Lung microvascular endothelial cell (primary cell): ENCODE measurements at places on chromosomes 3 and 15.

DNA sequence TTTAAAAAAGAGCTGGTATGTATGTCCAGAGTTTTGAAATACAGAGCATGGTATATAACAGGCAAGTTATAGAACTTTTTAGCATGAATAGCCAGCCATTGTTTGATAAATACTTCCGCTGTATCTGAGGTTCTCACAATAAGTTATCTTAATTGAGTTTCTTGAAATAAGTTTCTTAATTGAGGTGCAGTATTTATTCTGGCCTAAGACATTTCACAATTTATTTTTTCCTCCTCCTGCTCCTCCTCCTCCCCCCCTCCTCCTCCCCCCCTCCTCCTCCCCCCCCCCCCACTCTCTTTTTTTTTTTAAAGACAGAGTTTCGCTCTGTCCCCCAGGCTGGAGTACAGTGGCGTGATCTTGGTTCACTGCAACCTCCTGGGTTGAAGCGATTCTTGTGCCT is 83.4 kb downstream of the VPS8 start:
- DNase-seq, result no peak

GRCh38 chr3:190064112-190064511 is 56.6 kb downstream of the P3H2 start:
- DNase-seq, result peak; percentile 86

- no peak for DNase-seq
These were observed 43.1 kb downstream of the BHLHE40 start for GRCh38 chr3:5022187-5022965.

- DNase-seq, result peak; percentile 97
These were observed 92.3 kb downstream of the FRMD5 start for GRCh38 chr15:44102675-44103254.

GRCh38 chr3:38519651-38520050 is 23.5 kb downstream of the EXOG start:
- peak; percentile 24 for DNase-seq

DNA sequence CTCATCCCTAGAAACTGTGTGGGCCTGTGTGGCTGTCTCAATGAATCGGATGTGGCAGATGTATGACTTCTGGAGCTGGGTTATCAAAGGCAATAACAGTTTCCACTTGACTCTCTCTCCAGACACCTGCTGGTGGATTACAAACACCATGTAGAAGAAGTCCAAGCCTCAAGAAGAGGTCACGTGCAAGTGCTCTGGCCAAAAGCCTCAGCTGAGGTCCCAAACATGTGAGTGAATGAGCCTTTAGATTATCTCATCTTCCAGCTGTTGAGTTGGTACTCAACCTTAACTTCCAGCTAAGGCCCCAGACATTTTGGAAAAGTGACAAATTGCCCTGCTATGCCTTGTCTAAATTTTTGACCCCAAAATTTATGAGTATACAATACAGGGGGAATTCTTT is 42.7 kb upstream of the IL12A start:
- no peak for DNase-seq

GRCh38 chr3:94440767-94441493 is 378.1 kb downstream of the NSUN3 start:
- DNase-seq, result peak; percentile 71

DNA sequence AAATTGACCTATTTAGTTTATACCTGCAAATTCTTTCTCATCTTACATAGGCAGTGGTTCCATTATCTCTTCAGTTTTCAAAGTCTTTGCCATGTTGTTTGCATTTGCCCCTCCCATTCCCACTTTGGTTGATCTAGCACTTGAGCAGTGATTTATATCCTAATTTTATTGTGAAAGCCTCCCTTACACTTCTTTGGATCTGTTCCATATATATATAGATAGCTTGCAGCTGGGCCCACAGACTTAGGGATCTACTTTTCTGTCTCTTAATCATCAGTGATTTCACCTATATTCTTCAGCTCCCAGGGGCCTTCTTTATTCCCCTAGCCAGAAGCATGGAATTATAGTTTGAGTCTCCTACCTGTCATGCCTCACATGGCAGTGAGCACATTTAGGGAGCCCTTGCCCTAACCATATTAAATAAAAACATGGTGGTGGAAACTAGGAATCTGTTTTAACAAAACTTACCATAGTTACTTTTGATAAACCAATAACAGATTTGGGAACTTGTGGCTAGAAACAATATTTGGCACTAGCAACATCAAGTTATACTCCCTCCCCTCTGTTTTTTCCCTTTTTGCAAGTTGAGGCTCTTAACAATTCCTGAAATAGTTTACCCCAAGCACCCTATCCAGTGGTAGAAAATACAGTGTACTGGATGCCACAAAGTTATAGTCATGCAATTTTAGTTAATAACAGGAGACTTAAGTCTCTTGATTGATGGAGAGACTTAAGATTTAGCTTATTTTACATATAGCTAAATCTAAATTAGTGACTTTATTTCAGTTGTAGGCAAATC is 41.7 kb downstream of the ARIH1 start:
- DNase-seq, result no peak

- DNase-seq, result no peak
These were observed 24.7 kb upstream of the TIPARP start for GRCh38 chr3:156649681-156650080.

DNA sequence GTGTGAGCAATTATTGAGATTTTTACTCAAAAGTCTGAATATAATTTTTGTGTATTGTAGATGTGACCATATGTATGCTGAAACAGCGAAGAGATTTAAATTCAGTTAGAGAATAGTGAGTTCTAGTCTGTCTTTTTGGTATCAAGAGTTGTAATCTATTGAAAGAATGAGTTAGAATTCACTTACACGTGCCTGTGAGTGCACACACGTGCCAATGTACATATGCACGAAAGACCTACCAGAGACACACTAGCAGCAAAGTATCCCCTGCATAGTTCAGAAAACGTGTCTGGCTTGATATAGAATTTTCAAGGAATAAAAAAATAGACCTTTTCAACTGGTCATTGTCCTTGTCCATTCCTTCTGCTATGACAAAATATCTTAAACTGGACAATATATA is 64.8 kb upstream of the BHLHE40 start:
- DNase-seq, result no peak
